ENCODE measurements at places on chromosomes 12 and 14.

GRCh38 chr12:58887068-58887467 is 33.2 kb downstream of the LRIG3 start:
- DNase-seq: no peak

DNA sequence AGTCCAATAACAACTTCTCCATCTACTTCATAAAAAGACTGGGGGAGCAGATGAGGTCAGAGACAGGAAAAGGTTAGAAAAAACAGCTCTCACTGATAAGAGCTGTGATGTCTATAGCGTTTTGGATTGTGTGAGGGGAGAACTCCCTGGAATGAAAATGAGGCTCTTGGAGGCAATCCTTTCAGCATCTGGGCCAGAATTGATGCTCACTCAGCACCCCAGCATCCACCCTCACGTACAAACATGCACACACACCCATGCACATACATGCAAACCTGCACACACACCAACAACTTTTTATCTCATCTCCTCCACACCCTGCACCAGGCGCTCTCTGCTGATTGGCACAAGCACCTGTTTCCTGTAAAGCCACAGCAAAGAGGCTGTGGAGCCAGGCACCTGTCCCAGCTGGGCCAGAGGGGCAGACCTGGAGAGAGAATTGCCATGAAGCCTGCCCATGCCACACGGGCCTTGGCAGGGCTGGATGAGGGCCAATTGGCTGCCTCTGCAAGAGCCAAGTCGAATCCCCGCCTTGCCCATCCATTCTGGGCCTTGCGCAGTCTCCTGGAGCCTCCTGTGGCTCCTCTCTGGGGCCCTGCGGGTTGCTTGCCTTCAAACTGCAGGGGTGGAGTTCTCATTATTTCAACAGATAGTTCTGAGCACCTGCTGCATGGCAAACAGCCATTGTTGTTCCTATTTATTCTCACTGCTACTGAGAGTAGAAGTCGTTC is 53.1 kb downstream of the SYNE3 start:
- no peak for DNase-seq

DNA sequence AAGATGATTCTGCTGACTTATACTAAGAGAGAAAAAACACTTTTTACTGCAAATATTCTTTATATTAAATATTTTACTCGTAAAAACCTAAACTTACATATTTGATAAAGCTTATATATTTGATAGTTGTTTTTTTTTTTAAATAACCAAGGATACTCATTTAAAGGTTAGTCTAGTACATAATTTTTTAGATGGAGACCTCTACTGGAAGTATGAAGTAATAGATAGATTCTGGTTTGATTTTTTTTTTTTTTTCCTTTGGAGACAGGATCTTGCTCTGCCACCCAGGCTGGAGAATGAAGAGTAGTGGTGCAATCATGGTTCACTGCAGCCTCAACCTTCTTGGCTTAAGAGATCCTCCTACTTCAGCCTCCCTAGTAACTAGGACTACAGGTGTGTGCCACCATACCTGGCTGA is 16.4 kb downstream of the ARID2 start:
- no peak for DNase-seq

DNA sequence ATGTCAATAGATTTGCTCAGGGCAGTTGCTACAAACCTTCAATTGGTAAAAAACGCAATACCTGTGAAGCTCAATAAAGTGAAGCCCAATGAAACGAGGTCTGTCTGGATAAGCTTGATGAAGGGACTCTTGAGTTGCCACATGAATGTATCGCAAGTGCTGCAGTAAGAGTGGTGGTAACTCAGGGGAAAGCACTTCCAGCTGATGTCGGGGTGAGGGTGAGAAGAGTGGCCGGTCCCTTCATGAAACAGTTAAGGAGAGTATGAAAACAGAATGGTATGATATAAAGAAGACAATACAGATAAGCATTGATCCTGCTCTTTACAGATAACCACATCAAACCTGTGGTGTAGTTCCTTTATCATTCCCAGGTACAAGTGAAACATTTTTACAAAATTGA is 83.4 kb upstream of the EVL start:
- no peak for DNase-seq

- no peak for DNase-seq
These were observed 4.7 kb downstream of the DGLUCY start for GRCh38 chr14:91118511-91119068.

DNA sequence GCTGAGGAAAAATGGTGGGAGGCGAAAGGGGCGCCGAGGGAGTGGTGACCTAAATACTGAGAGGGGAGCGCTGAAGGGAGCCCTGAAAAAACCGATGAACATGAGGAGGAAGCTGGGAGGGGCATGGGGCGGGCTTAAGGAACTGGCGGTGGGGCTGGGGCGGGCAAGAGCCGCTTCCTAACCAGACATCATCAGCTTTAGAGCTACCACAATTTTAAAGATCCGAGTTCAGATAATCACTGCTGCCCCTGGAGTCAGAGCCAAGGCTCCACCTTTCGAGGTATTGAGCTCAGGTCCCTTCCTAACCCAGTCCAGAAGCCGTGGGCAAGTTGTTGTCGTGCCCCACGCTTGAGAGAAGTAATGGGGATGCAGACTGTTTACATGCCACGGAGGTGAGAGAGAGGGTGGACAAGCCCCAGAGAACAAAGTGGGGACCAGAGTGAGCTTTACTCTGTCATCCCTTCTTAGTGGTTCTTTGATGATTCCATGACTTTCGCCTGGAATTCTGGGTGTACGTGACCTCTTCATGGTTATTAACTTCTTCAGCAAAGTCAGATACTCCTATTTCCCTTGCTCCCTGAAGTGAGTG is 393 bp downstream of the ORMDL2 start:
- DNase-seq: no peak

DNA sequence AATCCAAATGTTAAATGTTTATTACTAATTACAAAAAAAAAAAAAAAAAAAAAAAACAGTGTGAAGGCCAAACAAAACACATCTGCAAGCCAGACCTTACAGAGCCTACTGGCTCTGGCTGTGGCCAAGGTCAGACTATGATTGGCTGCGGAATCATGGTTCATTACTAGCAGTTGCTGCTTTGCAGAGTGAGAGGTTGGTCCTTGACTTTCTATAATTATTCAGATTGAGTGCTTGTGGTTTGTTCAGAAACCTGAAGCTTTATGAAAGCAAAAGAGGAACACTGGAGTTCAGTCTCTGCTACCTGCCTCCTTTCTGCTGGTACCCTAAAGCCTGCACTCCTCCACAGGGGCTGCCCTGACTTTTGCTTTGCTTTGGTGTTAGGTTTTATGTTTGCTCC is 550.9 kb downstream of the BCL11B start:
- DNase-seq: no peak

DNA sequence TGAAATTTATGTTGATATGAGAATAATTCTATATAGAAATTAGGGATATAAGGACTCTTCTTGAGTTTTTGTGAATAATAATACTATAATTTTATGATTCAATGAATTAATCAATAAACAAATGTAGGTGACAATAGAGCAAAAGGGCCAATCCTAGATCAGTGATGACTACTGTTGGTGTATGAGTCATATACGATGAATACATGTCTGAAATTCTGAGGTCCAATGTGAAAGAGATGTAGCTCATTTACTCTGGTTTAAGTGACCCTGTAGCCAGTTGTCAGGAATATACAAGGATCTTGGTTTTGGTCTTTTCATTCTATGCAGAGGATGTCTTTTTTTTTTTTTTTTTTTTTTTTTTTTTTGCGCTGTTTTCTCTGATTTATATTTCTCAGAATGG is 72.1 kb upstream of the RTL1 start:
- no peak for DNase-seq

DNA sequence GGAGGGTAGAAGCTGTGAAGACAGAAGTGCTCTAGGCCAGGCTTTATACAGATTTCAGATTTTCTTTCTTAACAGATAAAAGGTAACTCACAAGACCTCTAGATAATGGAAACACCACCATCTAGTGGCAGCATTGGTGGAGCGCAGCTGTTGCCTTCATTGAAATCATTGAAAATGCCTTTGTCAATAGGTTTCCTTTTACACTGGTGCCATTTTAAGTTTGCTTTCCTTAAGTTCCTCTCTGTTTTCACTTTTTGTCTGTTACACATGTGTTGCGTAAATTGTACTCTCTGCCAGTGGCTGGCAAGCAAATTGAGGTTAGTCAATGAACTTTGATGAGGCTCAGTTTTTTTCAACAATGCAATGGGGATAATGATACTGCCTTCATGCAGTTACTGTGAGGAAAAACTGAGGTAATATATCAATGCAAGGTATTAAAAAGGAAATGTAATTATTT is 31.1 kb downstream of the ALDH1L2 start:
- DNase-seq: peak; percentile 54

DNA sequence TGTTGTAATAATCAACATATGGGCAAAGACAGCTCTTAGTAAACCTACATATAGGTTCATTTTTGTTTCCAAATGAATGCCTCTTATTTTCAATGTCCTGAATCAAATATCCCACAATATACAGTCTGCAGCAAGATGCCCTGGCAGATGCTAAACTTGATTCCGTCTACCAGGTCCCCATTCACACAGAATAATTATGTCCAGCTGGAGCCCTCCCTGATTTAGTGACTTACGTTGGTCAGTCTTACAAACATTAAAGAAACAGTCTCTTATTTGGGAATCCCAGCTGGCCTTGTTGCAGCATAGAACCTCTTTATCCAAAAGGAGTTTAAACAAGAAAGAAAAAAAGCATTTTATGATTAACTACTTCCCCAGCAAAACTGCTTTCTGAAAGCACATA is 82.7 kb upstream of the BMP4 start:
- no peak for DNase-seq

DNA sequence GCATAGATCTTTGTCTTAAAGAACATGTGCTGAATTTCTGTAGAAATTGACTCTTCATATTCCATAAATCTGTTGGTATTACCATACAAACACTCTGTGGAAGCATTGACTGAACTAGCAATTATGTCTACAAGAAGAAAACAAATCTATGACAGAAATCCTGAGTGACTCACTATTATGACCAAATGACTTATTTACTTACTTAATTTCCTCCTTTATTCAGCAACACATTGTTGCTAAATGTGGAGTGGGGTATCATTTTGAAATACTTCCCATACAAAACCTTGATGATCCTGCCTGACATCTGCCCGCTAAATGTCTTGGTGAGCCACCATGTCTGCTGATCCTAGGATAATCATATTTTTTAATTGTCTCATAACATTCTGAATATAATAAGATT is 99.1 kb upstream of the SLCO1C1 start:
- no peak for DNase-seq

DNA sequence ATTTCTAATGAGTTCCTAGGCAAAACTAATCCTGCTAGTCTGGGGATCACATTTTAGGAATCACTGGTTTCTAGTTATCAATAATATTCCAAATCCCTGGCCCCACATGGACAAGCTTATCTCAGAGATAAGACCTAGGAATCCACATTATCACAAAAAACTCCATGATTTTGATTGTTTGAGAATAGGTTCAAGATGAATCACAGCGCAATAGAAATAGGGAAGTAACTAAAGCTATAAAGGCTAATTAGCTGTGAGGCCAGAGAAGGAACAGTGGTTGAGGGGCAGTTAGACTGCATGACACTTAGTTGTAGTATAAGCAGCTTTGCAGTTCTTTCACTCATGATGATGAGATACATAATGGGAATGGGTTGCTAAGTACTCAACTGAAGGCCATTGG is 13.1 kb upstream of the ATP5F1B start:
- no peak for DNase-seq

- DNase-seq: peak; percentile 55
These were observed 386 bp downstream of the LIN52 start for GRCh38 chr14:74085047-74085637.

DNA sequence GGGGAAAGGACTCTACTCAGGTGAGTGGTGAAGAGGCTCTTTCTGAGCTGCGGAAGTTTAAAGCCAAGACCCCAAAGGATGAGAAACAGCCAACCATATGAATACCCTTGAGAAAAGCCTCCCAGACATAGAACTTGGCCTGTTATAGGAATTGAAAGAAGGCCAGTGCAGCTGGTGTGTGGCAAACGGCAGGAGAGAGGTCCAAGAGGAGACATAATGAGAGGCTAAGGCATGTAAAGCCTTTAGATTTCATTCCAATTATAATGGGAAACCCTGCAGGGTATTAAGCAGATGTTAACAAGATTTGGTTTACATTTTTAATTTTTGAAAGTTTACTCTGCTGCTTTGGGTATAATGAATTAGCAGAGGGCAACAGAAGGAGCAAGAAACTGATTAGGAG is 552.1 kb upstream of the FBXO33 start:
- no peak for DNase-seq

GRCh38 chr12:57461276-57461916 is 1.8 kb downstream of the GLI1 start:
- DNase-seq: no peak

DNA sequence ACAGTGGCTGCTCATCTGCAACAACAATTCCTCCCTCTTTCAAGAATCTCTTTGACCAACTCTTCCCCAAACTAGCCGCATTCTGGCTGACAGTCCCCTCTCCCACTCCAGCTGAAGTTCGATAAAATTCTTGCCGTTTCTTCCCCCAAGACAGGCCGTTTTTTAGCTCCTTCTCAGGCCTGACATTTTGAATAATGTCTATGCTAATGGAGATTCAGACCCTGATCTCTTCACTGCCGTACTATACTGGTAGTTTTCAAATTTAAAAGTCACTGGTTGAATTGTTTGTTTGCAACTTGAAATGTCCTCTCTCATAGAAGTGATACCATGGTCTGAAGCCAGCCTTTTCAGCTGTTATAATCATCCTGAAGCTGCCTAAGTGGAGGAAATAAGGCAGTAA is 65.9 kb upstream of the AMN1 start:
- no peak for DNase-seq

- no peak for DNase-seq
These were observed 34.8 kb upstream of the CD9 start for GRCh38 chr12:6165395-6165794.

- no peak for DNase-seq
These were observed 368.0 kb downstream of the SEC23A start for GRCh38 chr14:38735005-38735404.

DNA sequence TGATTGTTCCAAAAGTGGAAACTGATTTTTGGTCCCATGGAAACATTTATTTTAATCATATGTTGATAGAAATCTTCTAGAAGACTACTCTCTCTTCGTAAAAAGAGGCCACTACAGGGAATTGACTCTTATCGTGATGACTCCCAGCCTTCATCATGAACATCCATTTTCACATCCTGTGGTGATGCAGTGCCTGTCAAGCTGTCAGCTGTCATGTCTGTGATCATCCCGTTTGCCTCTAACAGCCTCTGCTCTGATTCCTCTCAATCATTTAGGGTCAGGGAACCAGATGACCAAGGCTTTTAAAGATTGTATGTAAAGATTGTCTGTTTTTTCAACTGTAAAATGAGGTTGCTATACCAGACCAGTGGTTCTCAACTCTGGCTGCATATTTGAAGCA is 419.0 kb upstream of the MGAT4C start:
- no peak for DNase-seq

Data from foreskin keratinocyte (primary cell).